ENCODE measurements at places on chromosomes 16 and 17.

DNA sequence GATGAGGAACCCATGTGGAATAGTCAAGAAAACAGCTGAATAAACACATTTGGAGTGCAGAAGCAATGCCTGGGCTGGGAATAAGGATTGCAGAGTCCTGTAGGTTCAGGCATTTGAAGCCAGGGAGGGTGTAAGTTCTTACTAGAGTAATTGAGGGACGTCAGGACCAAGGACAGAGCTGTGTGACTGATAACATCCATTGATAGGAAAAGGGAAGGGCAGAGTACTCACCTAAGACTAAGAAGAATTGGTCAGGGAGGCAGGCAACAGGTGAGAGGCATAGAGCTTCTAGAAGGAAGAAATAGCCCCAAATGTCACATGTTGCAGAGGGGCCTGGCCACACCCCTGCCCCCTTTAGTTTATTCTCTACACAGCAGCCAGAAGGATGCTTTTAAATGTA lies 79.8 kb upstream of the TMEM132E start:
- DNase-seq: no peak

- peak; percentile 90 for DNase-seq
These were observed at the start of gene ELP5 for GRCh38 chr17:7252176-7253043. Gene ELP5, plus strand, starts transcription at chr17:7252215. Its CDS starts 336 bp downstream, at chr17:7252551.

DNA sequence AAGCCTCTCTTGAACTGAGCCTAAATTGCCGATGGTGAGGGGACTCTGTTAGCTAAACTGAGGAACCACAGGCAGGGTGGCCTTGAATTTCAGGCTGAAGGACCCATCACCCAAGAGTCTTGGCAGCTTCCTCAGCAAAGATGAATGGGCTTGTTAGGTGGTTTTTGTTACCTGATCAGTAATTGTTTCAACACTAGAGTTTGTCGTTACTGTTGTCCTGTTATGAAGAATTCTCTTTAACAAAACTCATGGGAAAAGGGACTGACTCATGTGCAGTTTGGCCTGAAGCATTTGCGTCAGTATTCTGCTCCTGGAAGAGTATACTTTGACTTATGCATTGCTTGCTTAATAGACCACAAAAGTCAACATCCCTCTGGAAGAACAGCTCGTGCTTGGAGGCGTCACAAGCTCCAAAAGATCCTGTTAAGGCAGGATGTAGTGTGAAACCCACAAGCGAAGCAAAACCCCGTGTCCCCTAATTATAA lies 206.0 kb downstream of the IRX3 start:
- no peak for DNase-seq

- DNase-seq: no peak
These were observed 19.8 kb upstream of the CBFB start for GRCh38 chr16:67009158-67009557.

DNA sequence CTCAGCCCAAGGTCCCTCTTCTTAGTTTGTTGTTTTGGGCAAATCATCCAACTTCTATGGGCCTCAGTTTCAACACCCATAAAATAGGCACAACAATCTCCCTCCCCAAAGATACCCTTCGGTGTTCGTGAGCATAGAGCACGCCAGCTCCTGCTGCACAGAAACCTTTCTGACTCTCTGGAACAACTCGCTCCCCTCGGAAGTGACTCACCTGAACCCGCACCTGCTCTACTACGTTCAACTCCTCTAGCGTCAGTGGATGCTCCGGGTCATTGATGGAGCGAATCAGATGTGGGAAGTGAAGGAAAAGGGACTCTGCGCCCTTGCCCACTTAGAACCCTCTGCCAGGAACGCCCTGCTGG lies 445 bp downstream of the CIAO2B start:
- DNase-seq: no peak

GRCh38 chr16:72198021-72198711 lies 26.2 kb upstream of the PMFBP1 start:
- DNase-seq: no peak

DNA sequence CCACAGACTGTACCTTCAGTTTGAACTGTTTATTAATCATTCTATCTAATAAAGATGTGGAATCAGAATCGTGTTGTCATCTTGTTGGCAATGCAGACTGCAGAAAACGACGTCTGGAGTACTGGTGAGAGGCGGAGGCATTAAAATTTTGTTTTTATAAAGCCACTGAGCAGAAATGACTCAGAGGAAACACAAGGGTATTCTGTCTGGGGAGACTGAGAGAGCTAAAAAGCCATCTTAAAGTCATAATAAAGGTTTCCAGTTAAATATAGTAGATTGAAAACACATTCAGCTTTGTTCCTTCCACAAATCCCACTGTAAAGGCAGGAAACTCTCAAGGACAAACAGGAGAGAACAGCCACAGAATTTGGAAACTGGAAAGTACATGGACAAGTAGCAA lies 74.2 kb downstream of the CPPED1 start:
- DNase-seq: no peak

DNA sequence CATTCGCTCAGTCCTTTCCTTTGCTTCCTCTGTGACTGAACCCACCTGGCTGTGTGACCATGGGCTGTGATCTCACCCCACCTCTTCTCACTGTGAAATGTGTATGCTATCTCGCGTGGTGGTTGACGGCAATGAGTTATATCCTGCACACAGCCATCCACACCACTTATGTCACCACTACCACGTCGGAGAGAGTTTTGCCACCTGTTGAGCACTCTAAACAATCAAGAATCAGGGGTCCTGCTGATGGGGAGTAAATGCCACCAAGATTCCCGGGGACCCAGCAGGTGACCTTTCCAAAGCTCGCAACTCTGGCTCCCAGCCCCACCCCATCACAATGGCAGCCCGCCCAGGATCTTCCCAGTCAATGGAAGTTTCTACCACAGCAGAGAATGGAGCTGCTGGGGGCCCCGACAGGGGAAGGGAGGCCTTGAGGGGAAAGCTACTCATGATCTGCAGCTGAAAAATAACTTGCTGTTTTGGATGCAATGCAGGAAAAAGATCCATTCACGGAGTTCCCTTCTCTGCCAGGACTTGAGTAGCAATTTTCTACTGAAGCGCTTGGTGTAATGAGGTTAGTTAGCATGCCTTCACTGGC lies 26.2 kb upstream of the RCVRN start:
- DNase-seq: no peak

GRCh38 chr17:35731239-35731916 lies at the start of gene RASL10B:
Gene RASL10B, plus strand, starts transcription at chr17:35731639. Its CDS starts 3,546 bp downstream, at chr17:35735185.
- DNase-seq: peak; percentile 44

DNA sequence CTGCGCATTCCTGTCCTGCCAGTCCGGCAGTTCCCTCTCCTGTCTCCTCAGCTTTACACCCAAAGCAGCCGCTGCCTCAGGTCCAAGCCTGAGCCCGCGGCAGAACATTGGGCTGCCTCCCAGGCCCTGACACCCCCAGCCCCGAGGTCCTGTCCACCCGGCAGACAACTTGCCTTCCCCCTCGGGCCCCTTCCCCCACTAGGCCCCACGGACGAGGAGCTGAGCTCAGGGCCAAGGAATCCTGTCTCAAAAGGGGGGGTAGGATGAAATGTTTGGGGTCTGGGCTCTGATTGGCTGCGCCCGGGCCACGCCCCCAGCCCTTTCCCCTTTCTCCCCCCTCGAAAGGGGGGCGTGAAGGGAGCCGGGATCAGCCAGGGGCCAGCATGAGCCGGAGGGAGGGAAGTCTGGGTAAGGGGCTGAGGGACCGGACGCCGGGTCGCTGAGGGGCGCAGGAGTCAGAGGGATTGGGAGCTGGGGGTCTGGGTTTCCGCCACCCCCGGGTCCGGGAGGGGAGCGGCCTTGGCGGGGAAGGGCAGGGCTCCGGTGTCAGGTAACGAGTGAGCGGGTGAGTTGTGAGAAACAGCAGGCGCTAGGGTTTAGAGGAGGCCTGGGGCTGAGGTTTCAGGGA lies at the start of gene CTF1:
Gene CTF1 (plus strand): TSS at position 354 of the 628 bp plus-strand sequence. CDS start 30 bp downstream, at position 384.
- DNase-seq: no peak

- no peak for DNase-seq
These were observed 11.0 kb upstream of the SEC14L1 start for GRCh38 chr17:77129568-77130301.

GRCh38 chr16:83680980-83681379 lies 126.8 kb upstream of the HSBP1 start:
- DNase-seq: no peak

GRCh38 chr17:33515974-33516373 lies 222.9 kb upstream of the ASIC2 start:
- DNase-seq: no peak

DNA sequence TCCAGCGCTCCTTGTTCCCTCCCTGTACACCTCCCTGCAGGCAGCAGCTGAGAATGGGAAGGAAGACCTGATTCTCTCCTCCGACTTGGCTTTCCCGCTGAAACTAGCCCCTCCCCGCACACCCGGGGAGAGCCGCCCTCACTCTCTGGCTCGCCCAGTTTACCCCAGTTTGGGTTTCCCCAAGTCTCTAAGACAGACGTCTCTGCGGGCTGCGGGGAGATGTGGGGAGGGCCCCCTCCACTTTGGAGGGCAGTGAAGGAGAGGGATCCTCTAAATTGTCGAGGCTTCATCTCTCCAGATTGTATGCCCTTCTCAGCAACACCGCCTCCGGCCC lies 797 bp downstream of the GRB7 start:
- peak; percentile 44 for DNase-seq

DNA sequence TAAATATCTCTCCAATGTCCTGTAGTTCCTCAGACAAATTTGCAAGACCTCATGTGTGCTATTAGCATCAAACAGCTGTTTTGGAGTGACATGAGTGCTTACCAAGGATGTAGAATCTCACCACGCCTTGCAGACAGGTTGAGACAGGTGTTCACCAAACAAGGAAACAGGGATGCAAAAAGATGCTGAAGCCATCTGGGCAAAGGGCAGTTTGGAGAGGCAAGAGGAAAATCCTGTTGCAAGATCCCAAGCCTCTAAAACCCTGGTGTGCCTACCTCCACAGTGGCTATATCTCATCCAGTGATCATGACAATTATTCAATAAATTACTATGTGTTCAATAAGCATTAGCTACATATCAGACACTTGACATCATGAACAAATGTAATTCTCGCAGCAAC lies 373.7 kb downstream of the SOX9 start:
- DNase-seq: no peak

- DNase-seq: no peak
These were observed 6.2 kb upstream of the MPRIP start for GRCh38 chr17:17035920-17036523.
